BJ (cell line): ENCODE measurements at places on chromosomes 3 and 15.

DNA sequence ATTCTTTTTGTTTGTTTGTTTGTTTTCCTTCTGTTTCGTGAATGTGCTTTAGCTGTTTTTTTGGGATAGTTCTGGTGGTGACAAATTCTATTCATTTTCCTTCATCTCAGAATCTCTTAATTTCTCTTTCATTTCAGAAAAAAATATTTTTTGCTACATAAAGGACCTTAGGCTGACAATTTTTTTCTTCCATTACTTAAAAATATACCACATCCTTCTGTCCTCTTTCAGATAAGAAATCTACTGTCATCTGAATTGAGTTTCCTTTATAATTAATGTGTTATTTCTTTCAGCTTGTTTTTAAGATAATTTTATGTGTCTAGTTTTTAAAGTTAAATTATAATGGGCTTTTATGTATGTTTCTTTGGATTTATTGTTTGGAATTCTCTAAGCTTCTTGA is 47.6 kb downstream of the IL16 start:
- no peak for DNase-seq

GRCh38 chr3:193295985-193296384 is 55.0 kb downstream of the PLAAT1 start:
- no peak for DNase-seq

DNA sequence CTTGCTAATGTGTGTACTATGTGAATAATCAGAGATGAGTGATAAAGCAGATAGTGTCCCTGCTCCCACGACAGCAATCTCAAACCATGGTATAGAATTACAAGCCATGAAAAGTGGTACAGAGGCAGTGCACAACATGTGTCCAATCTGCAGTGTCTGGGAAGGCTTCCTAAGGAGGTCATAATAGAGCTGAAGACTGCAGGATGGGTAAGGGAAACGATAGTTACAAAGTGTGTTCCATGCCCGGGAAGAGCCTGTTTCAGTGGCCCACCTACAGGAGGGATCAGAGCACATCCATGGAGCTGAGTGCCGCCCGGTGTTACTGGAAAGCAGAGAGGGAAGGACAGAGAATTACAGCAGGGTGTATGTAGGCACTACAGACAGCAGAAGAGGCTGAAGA is 48.9 kb downstream of the PAK2 start:
- no peak for DNase-seq

GRCh38 chr15:35281515-35281914 is 196.4 kb upstream of the NANOGP8 start:
- peak; percentile 30 for DNase-seq

DNA sequence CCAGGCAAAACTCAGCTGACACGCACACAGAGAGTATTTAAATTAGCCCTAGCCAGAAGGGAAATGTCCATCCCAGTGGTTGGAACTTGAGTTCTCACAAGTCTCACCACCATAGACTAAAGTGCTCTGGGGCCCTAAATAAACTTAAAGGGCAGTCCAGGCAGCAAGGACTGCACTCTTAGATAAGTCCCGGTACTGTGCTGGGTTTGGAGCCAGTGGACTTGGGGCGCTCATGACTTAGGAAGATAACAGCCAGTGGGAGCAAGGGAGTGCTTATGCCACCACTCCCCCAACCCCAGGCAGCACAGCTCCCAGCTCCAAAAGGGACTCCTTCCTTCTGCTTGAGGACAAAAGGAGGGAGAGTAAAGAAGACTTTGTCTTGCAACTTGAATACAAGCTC is 319.5 kb upstream of the GPR149 start:
- no peak for DNase-seq

DNA sequence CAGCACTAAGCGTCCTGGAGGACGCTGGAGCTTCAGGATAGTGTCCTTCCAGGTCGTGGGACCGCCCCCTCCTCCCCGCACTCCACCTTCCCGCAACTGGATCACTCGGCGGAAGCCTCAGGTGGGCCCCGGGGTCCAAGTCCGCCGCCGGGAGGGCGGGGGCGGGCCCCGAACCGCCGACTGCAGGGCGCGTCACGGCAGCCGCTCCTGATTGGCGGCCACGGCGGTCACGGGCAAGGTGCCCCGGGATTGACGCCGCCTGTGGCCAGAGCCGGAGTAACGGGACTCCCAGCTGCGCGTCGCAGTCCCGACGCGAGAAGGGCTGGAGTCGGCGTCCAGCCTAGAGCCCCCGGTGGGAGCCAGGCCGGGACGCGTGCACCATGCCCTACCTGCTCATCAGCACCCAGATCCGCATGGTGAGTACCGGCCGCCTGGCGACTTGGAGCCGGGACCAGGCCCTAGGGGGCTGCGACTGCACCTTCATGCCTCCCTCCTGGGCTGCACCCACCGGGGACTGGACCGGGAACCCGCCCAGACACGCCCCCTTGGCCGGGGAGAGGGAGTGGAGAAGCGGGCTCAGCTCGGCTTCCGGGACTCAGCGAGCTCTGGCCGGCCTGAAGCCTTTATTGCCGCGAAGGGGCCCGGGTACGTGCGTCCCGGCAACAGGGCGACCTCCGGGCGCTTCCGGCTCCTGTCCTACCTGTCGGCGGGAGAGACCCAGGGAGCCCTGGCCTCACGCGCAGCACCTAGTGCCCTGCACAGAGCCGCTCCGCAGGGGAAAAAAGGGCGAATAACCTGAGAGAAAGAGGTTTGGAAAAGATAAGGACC is at the start of gene GCHFR:
Gene GCHFR (plus strand): TSS at position 268 of the 828 bp plus-strand sequence. CDS start 113 bp downstream, at position 381.
- DNase-seq, result no peak

DNA sequence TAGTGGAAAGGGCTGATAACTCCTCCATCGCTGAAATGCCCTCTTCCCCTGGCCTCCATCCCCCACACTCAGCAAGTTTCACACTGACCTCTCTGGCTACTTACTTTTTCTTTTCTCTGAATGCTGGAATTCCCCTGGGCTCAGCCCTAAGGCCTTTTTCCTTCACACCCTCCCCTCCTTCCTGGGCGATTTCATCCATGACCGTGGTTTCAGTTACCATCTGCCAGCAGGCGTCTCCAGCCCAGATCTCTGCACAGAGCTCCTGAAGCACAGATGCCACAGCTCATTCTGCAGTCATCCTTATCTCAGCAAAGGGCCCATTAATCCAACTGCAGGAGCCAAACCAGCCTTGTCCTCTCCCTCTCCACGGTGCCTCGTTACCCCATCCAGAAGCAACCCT is 114.0 kb downstream of the RFTN1 start:
- peak; percentile 49 for DNase-seq

DNA sequence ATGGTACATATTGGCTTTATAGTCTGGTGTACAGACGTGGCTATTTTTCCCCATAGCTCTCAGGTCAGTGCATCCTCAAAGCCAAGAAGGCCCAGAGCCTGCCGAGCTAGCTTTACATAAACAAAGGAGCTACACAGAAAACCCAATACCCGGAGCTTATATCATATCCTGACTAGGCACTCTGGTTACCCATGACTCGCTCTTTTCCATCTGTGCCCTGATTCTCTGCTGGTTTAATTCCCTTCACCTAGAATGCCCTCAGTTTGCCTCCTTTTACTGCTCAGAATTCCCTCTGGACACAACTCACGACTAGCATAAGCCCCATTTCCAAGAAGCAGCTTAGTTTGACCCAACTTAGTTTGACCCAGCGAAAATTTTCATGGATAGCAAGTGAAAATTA is 110.8 kb downstream of the TIGIT start:
- DNase-seq, result no peak

DNA sequence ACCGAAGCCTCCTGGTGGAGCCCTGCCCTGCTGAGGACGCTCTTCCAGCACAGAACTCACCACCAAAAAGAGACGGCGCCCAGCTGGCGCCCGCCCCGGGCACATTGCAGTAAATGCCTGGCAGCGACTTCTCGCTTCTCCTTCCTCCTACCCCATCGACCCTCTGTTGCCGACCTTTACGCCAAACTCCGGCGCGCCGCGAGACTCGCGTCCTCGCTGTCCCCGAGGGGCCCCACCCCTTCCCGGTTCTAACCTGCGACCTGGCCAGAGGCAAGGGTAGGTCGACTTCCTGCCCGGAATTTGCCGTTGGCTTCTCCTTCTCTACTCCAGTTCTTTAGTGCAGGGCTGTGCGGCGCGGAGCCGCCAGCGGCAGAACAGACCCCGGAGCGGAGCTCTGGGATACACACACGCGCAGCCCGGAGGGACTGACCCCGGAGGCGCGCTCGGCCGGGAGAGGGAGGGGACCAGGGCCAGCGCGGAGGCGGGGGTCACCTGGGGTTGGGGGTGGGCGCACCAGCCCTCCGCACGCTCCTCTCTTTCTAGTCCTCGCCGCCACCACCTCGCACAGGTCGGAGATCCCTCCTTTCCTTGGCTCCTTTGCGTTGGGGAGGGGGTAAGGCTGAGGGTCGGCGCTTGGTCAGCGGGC is 226.6 kb upstream of the AZI2 start:
- DNase-seq, result no peak

GRCh38 chr3:69710153-69710977 is 28.9 kb upstream of the MITF start:
- DNase-seq, result no peak

GRCh38 chr3:151452841-151453240 is 8.0 kb downstream of the IGSF10 start:
- no peak for DNase-seq

DNA sequence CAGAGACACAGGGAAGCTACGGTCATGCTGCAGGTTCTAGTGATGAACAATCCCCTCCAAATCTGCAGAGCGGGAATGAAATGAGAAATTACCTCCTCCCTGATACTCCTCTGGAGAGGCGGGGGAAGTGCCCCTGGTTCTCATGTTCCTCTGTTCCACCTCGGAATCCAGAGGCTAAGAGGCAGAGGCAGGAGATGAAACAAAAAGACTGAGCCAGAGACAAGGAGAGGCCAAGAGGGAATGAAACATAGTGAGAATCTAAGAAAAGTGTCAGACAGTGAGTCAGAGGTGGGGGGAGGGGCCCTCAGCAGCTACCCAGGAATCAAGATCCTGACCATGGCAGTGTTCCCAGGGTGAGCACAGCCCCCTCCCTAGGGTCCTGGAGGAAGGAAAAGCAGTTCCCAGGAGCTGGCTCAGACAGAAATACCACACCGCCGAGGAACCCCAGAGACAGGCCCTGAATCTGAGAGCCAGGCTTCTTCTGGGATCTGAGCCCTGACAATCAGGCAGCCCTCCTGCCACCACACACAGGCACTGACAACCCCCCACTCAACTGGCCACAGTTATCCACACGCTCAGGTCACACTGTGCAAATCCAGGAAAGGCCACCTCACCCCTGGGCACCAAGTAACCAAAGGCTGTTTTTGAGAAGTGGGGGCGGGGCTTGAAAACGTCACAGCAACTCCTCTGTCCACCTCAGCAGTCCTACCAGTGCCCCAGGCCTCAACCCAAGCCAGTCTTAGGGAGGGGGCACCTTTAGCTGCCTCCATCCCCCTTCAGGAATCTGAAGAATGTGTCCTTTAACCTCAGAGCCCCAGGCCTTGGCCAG is 2.4 kb downstream of the CSRNP1 start:
- DNase-seq, result peak; percentile 82

DNA sequence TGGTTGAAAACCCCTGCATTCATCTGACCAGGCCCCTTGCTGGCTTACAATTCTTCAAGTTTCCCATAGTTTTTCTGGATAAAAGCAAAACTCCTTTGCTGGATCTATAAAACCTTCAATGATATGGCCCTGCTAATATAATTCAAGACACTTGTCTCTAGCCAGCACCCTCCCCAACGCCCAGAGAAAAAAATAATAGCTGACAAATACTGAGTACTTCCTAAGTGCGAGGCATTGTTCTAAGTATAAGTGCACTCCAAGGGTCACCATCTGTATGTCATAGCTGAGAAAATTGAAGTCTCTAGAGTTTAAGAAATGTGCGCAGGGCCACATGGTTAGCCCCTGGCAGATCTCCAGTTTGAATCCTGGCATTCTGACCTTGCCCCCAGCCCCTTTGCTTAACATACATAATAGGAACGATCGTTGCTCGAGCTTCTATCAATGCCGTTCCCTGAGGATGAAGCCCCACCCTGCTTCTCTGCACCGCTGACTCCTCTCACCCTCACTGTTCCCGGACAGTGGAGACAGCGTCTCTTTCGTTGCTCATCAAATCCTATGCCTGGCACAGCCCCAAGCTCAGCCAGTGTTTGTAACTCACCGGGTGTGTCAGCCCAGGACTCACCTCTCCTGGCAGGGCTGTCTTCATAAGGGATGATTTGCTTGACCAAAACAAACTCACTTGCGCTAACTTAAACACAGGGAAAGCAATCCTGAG is 377.1 kb upstream of the PROK2 start:
- no peak for DNase-seq

- DNase-seq, result no peak
Observed at GRCh38 chr3:23942546-23942945, 2.5 kb upstream of the NR1D2 start.

DNA sequence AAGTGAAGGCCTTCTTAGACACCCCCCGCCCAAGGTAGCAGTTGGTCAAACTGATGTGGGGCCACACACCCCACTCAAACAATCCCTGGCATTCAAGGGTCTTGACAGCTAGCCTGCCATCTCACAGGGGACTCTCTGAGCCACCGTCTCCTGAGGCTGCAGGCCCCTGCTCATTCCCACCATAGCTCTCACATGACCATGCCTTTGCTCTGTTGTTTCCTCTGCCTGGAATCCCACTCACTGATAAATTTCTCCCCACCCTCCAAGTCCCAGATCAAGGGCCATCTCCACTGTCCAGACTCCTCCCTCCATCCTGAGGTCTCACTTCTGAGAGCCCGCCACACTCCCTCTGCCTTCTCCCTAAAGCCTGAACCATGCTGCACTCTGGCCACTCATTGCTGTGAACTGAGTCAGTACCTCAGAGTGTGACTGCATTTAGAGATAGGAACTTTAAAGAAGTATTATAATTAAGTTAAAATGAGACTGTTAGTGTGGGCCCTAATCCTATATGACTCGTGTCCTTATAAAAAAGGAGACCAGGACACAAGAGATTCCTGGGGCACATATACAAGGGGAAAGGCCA is 10.0 kb downstream of the WNT7A start:
- no peak for DNase-seq

GRCh38 chr3:133426721-133427120 is 26.9 kb downstream of the BFSP2 start:
- DNase-seq, result no peak

- DNase-seq, result no peak
Observed at GRCh38 chr3:184637705-184638104, 74.2 kb downstream of the MAGEF1 start.

GRCh38 chr3:27671101-27671500 is 51.0 kb downstream of the EOMES start:
- no peak for DNase-seq

- no peak for DNase-seq
Observed at GRCh38 chr3:83498361-83499016, 1460.3 kb upstream of the CADM2 start.

DNA sequence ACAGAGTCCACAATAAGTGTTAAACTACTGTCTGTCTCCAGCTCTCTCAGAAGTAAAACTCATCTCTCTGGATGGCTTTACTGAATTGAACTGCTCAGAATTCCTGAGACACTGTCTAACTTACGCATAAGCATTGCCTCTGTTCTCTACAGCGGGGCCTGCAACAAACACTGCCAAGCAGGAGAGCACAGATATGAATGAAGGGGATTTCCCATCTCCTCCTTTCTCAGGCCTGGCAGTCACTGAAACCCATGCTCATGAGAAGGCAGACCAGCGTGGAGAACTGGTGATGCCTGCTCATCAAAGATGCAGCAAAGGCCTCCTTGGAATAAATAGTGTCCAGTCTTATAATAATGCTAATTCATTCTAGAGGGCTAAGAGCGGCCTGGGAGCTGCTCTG is 10.3 kb downstream of the RASGRP1 start:
- DNase-seq, result no peak

GRCh38 chr3:23253214-23253613 is 50.1 kb downstream of the UBE2E2 start:
- DNase-seq, result no peak

- no peak for DNase-seq
Observed at GRCh38 chr3:82114589-82114988, 353.1 kb upstream of the GBE1 start.
